ENCODE measurements at places on chromosomes 5 and 9. TPM values are rescaled to one million over a fixed set of nuclear protein-coding genes. Genes with fewer than 3 reads are reported as not detected.

DNA sequence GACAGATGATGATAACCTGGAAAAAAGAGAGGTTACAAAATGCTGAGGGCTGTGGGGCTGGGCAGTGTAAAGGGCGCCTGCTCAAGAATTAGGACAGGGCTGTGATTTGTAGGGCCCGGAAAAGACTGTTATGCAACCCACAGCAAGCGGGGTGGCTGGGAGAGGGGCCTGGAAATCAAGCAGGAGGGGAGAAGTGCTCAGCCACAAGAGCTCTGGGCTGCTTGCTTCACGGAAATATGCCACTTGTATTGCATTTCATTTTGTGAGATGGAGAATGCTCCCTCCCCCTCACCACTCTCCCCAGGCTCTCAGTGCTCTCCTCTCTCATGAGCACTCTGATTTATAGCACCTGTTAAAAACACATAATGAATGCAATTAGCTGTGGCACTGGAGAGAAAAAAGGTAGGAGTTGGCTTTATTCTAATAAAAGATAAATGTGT lies 8.4 kb upstream of the HAND1 start:
- DNase-seq = no peak

GRCh38 chr9:116760636-116761035 lies 73.5 kb downstream of the TRIM32 start:
- DNase-seq = no peak

GRCh38 chr5:98372351-98372750 lies 401.1 kb upstream of the RGMB start:
- no peak for DNase-seq

DNA sequence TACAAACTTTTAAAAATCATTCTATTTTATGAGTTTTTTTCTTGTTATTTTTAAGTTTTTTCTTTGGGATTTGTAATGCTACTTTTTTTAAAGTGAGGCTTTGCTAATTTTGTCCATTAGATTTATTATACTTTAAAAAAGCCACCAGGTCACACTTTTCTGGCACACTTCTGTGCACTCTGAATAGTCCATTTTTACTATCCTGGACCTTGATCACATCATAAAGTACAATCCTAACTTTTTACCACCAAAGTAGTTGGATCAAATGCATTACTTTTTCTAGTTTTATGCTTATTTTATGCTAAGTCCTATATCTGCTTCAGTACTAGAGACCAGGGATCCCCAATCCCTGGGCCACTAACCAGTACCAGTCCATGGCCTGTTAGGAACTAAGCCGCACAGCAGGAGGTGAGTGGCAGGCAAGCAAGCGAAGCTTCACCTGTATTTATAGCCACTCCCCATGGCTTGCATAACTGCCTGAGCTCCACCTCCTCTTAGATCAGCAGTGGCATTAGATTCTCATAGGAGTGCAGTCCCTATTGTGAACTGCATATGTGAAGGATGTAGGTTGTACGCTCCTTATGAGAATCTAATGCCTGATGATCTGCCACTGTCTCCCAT lies 16.0 kb downstream of the FRRS1L start:
- no peak for DNase-seq

GRCh38 chr5:61933787-61934626 lies 372.0 kb upstream of the KIF2A start:
- DNase-seq = peak; percentile 44

- no peak for DNase-seq
Measured at GRCh38 chr9:133239533-133240090, 30.6 kb upstream of the OBP2B start.

DNA sequence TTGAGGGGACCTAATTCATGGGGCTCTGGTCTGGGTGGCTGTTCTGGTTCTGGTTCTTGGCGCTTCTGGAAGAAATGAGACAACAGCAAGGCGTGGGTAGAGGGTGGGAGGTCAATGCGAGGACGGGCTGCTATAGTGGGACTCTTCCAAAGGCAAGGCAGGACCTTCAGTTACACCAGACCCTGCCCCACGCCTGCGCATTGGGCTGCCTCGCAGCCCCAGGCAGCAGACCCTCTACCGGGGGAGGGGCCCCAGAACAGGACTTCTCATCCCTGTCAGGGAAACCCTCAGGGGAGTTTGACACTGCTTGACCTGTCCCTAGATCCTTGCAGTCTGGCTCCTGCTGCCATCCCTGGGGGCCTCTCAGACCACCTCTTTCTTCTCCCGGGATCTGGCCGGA lies 18.5 kb downstream of the CCDC69 start:
- no peak for DNase-seq

GRCh38 chr9:80790764-80791163 lies 898.6 kb downstream of the TLE1 start:
- DNase-seq = no peak

- no peak for DNase-seq
Measured at GRCh38 chr5:133996683-133997252, 8.0 kb downstream of the VDAC1 start.

DNA sequence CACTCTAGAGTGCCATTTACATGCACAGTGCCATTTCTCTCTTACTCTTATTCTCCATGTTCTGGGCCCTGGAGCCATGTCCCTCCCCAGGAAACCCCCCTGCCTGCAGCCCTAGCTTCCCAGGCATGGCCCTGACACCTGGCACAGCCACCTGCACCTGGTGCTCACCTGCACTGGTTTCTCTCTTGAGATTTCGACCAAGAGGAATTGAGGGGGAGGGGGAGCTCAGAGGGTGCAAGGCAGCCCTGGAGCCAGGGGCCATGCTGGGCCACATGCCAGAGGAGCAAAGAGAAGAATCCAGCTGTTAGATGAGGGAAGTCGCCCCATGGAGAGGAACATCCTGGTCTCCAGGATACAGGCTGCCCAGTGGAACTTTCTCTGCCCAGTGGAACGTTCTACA lies 65.0 kb upstream of the RAPGEF1 start:
- DNase-seq = no peak

DNA sequence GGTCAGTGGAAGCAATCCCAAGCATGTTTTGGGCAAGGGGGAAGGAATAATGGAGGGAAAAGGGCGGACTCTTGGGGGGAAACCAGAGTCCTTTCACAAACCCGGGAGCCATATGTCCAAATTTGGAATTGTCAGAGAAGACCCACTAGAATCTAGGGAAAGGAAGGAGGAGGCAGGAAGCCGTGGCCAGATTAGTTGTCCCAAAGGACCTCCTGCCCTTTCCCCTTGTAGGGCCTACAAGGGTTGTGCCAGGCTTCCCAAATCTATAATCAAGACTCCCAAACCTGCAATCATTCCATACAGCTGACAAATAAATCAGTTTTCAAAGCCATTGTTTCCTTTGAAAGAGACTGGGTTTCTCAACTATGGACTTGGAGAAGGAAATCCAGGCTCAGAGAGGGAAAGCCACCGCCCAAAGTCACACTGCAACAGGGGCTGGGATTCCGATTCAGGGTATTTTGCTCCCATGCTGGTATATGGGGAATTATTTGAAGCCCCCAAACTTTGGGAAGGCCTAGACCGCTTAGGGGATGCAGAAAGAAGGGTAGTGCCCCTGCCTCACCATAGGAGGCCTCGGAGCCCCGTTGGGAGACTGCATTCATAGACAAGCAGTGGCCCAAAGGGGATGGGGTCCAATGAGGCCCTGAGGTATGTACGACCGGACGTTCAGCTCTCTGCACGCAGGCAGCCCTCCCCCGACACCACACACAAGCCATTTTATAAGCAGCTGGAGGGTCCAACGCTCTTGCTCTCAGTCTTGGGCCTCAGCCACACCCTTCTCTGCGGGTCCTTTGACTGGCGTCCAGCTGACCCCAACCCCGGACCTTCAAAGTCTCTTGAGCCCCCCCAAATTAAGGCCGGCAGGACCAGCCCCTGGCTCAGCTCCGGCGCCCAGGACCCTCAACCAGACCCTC lies 815 bp downstream of the ANXA6 start:
- no peak for DNase-seq

- DNase-seq = no peak
Measured at GRCh38 chr5:141941779-141942178, 16.2 kb downstream of the PCDH12 start.

GRCh38 chr5:57696825-57697570 lies 214.4 kb upstream of the ACTBL2 start:
- no peak for DNase-seq

GRCh38 chr5:53779541-53779981 lies 219.1 kb downstream of the NDUFS4 start:
- no peak for DNase-seq

DNA sequence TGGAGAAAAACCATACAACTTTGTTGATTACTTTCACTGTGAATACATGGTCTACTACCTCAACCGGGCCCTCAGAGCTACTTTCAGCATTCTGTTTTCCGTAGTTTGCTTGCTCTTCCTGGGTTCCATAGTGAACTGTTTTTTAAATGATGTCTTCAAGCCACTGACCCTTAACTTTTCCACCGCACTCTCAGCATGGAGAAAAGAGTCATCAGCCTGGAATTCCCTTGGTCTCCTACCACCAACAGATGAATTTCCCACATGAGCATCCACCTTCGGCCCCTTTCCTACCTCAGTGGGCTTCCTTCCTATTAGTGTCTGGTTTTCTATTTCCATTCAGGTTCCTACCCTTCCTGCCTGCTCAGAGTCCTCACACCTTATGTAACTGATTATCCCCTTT lies 135.9 kb upstream of the ADAMTSL1 start:
- no peak for DNase-seq

DNA sequence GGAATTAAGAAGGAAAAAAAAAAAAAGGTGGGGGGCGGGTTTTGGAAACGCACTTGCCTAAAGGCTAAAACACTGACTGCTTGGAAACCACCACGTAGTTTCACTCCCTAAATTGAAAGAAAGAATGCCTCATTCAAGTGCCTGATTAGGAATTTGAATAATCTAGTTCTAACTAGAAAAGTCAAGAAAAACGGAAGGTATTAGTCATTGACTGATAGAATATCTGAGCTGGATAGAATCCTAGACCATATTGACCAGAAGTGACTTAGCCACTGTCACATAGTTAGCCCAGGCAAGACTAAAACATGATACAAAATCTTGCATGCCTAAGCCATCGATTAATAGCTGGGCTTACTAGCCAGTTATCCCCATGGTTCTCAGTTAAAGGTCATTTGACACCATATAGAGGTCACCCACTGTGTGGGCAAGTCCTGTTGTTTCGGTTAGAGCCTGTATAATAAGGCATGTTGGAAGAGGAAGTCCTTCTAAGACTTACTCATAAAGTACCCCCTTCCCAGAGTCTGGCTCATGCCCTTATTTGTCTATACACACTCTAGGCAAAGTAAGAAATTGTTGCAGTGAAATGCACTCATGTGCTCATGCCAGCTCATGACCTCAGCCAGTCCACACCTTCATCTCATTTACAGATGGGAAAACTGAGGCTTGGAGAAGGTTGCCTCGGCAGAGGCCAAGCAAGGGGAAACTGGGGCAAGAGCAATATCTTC lies 40.2 kb downstream of the SH3RF2 start:
- no peak for DNase-seq

GRCh38 chr5:124162767-124163532 lies 583.5 kb downstream of the ZNF608 start:
- peak; percentile 49 for DNase-seq

DNA sequence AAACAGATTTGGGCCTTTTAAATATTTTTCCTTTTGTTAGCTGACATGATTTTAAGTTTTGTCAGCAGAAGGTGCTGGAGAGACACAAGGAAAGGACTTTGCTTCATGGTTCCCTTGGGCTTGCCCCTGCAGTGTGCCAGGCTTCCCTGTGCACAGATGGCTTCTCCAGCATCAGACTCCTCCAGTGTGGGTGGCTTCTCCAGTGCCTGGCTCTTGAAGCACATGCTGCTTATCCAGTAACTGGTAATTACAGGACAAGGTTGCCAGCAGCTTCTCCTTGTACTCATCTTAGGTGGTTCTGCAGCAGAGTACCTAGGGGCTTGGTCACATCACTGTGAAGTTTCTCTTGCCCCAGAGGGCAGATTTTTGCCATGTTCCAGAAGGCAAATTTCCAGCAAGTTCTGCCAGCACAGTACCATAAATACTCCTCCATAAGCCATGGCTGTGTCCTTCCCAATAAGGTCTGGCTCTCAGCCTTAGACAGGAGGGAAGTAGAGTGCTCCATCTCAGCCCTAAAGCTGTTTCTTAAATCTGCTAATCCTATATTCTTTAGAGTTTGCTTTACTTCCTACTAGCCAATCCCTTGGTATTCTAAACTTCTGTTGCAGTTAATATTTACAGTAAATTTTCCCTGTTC lies 62.4 kb downstream of the PJA2 start:
- DNase-seq = no peak

GRCh38 chr5:137743031-137743640 lies 7.2 kb upstream of the KLHL3 start:
- DNase-seq = peak; percentile 77

- no peak for DNase-seq
Measured at GRCh38 chr5:41822036-41822435, 48.2 kb downstream of the OXCT1 start.

Gene PRSS3
- not detected for polyA plus RNA-seq

Gene F2RL2
- not detected for polyA plus RNA-seq

Gene FAM221B
- not detected for polyA plus RNA-seq

Gene GABRB2
- polyA plus RNA-seq = 0.01 TPM

Gene CCNO
- polyA plus RNA-seq = not detected

Gene PLPPR1
- polyA plus RNA-seq = 84.7 TPM

Gene GAPT
- not detected for polyA plus RNA-seq

Gene PLAC8L1
- polyA plus RNA-seq = 0.29 TPM

Gene ADAMTS19
- not detected for polyA plus RNA-seq

Gene SHOC1
- polyA plus RNA-seq = not detected

Gene SIGMAR1
- polyA plus RNA-seq = 38.9 TPM

Gene NR2F1
- polyA plus RNA-seq = 59.7 TPM

Measured in HepG2 (cell line).